ENCODE measurements at places on chromosomes 2 and 18.

DNA sequence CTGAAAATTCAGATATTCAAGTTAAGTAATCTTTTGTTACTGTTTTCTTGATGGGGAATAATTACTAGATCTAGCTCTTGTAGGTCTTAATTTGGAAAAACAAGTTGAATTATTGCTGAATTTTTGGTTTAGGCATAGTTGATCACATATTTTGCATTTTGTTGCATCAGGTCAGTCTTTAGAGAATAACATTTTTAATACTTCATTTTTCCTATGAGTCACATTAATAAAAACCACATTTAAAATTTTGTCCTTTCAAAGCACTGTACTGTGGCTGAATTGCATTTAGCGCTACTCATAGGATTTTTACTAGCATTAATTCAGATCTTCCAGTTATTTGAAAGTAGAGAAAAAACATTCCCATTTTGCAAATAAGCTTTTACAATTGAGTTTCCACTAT, 23.2 kb downstream of the MAP4K4 start:
- no peak for DNase-seq

GRCh38 chr2:29423061-29423666, 307.9 kb downstream of the CLIP4 start:
- peak; percentile 43 for DNase-seq

DNA sequence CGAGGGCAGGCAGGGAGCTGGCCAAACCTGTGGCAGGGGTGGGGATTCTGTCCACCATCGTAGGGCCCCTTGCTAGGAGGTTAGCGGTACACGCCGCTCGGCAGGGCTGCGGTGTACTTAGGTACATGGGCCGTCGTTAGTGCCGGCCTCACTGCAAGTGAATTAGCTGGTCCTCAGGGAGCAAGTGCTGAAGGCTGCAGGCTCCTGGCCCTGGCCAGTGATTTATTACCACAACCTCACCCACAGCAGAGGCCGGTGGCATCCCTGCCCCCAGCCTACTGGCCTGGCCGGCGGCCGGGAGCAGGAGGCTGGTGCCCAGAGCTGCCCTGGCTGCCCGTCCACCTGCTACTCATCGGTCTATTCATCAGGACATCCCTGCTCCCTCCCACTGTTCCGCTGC, 19.6 kb upstream of the PTMA start:
- DNase-seq = no peak

- no peak for DNase-seq
These were observed 63.4 kb downstream of the INPP4A start for GRCh38 chr2:98507891-98508708.

DNA sequence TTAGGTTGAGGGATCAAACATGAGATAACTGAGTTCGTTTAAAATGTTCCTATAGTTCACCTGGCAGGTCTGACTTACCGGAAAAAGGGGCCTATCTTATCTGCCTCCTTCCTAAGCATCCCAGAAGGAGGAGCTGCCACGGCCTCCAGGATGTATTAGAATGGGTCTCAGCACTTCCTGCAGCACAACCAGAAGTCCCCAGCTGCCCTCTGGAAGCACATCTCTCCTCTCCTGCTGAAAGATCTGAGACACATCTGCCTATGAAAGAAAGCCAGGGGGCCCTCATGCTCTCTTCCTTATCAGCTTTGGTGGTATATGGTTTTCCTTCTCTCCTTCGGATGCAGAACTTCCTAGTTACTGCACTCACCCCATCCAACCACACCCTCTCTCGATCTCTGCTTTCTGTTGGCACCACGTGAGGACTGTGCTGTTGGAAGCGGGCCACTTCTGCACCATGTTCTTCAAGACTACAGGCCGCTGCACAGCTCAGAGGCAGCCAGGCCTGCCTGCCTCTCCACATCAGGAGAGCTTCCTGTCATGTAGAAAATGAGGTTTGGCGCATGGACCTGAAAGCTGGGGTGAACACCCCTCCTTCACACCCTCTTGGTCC, 6.5 kb downstream of the IGFBP5 start:
- no peak for DNase-seq

- DNase-seq = no peak
These were observed 107.4 kb downstream of the EPC2 start for GRCh38 chr2:148751907-148752306.

DNA sequence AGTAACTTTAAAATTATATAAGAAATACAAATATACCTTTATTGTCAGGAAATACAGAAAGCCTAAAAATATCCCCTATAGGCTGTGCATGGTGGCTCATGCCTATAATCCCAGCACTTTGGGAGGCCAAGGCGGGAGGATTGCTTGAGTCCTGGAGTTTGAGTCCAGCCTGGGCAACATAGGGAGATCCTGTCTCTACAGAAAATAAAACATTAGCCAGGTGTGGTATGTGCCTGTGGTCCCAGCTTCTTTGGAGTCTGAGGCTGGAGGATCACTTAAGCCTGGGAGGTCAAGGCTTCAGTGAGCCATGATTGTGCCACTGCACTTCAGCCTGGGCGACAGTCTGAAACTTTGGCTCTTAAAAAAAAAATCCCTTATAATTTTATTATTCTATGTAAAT, 29.1 kb downstream of the GLS start:
- no peak for DNase-seq

GRCh38 chr2:172179045-172179701, 76.5 kb upstream of the DLX2 start:
- DNase-seq = no peak

DNA sequence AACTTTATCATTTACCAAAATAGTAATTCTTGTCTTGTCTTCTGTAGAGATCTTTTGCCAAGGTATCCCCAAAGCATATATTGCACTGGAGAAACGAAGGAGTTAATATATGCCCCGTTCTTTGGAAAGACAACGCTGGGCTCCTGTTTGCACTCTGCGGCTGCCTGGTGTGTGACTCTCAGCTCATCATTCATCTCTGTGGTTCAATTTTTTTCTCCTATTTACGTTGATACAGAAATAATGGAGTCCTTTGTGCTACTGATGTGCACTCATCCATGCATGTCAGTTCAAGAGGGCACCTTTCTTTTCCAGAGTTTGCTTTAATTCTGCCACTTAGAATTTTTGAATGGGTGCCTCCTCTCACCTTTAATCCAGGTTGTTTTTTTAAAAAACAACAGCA, 655.5 kb downstream of the DCDC2C start:
- DNase-seq = no peak

DNA sequence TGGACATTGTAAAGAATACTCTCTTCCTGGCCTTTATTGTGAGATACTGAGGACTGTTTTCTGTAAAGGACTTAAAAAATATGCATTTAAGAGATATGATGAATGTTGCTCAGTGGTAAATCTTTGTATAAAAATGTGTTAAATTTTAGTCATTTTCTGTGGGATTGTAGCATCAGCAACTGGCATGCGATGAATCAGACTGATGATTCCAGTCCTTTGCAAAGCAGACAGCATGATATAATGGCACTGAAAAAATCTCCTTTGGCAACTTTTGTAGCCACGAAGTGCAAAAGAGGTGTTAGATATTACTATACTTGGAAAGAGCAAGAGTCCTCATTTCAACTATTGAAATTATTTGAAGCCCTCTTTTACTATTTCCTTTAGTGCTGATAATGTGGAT, 678.7 kb downstream of the PLCL1 start:
- DNase-seq = no peak

GRCh38 chr18:9608298-9608697, 6.1 kb downstream of the PPP4R1 start:
- no peak for DNase-seq

DNA sequence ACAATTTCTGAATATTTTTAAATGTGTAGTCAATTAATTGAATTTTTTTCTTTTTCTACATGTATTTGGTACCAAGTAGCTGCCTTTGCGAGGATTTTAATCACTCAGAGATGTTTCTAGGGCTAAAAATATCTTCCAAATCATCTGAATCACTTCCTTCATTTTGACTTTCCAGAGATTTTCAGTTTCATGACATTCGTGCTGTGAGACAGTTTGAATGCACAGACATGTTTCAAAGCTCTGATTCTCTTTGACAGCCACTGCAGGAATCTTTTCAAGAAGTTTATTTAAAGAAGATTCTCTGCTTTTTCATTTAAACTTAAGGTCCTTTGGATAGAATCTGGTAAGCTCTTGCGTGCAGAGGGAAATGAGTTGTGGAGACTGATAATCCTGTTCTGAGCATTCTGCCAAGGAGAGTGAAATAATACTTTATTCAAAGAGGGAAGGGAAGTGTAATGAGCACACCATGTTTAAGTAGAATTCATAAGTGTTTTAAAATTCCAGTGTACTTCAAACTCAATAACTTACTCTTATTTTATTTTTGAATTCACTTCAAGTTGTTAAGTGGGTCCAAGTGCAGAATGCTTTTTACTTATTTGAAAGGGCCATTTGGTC, 9.7 kb downstream of the CYBRD1 start:
- no peak for DNase-seq

GRCh38 chr18:53018791-53019190, 678.8 kb downstream of the DCC start:
- DNase-seq = peak; percentile 26

DNA sequence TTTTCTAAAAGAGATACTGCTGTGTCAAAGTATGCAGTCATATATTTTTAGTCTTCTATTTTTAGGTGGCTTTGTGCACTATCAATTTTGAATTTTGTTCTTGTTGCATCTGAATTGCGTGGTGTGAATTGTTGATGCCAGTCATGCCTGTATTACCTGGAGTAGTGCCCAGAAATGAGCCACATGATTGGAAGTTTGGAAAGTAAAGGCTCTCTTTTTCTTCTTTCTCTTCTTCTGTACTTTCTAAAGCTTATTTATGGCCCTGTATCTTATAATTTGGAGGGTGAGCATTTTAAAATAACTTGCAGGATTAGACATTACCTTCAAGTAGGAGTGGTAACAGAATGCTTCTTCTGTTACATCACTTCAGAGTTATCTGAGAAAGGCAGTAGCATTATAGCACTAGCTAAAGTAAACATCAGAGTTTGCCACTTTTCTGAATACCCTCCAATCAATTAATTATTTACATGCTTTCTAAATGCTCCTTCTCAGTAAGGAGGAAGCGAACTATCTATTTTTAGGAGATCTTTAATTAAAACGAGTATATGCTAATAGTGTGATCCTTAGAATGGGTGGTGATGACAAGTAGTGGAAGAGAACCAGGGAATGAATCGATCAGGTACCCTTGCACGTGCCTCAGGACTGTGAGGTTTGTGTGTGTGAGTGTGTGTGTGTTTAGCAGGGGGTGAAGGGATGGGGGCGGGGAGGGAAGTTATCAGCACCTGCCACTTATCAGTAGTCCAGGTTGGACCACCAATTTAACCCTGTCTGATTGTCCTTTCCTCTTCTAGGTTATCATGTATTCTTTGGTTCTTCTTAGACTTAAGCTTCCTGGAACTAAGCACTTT, 112.5 kb downstream of the MAP3K20 start:
- no peak for DNase-seq

GRCh38 chr2:71306762-71307161, 24.8 kb upstream of the ZNF638 start:
- DNase-seq = no peak

GRCh38 chr18:54772056-54772455, 56.2 kb upstream of the RAB27B start:
- no peak for DNase-seq

GRCh38 chr2:181411105-181411849, 45.9 kb upstream of the ITGA4 start:
- peak; percentile 23 for DNase-seq

DNA sequence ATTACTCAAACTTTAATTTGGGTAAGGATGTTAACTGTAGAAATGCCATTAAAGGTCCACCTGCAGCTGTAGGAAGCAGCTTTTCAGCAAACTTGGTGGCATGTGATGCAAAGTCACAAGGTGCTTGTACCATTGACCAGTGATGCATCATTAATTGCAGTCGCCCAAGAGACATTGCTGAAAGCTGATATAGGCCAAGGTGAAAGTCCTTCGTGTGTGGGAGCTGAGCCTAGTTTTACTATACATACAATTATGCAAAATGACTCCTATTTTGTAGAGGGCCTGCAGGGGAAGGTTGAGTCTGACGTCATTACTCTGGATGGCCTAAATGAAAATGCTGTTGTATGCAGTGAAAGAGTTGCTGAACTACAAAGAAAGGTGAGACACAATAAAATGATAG, 40.5 kb downstream of the ALMS1 start:
- peak; percentile 40 for DNase-seq

- no peak for DNase-seq
These were observed 65.2 kb downstream of the ZEB2 start for GRCh38 chr2:144454466-144455287.

DNA sequence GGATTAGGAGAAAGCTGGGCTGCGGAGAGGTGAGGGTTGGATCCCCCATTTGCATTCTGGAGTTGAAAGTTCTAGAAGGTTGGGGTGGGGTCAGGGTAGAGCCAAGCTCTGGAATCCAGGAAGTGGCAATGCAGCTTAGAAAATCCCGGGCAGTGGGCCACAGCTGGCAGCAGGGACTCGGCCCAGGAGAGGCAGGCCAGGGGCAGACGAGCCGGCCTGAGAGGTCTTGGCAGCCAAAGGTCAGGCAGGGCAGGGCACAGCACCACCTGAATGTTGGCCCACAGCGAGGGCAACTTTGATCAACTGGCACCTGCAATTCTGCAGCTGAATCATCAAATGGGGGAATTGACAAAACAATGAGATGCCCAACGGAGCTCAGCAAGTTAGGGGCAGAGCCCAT, 139.2 kb downstream of the INHBB start:
- no peak for DNase-seq

DNA sequence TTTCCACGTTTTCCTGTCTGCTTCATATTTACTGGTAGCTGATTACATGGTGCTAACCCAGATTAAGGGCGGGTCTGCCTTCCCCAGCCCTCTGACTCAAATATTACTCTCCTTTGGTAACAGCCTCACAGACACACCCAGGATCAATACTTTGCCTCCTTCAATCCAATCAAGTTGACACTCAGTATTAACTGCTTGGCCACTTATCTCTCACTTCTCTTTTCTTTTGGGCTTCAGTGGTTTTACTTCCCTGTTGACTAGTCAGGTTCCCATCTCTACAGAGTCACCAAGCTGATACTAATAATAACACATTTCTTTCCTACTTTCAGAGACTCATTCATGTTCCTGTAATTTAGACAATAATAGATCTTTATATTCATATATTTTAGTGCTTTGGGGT, 302.2 kb upstream of the MAP2 start:
- DNase-seq = no peak

DNA sequence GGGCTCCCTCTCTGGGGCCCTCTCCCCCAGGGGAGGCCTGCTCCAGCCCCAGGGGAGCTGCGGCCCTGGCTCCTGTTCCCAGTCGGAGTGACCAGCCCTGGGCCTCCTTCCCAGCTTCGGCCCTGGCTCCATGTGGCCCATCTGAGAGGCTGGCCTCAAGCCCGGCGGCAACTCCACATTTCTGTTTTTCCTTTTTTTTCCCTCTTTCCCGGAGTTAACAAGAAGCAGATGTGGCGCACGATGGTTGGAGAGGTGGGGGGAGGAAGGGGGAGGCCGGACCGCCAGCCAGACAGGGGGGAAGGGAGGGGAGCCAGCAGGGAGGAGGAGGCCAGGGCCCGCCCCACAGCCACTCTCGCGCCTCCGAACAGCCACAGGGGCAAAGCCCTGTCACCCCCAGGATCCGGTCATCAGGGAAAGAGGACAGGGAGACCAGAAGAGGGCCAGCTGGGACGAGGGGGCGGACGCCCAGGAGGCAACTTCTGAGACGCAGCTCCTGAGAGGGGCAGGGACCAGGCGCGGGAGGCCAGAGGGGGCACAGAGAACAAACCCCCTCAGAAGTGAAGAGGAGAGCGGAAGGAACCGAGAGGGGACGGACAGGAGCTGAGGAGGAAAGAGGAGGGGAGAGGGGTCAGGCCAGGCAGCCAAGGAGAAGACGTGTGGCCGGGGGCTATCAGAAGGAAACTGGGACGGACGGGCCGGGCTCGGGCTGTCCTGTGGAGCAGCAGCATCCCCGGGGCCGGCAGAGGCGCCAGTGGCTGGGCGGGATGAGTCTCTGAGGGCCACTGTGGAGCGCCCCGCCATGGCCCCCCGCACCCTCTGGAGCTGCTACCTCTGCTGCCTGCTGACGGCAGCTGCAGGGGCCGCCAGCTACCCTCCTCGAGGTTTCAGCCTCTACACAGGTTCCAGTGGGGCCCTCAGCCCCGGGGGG, at the start of gene EMILIN1:
TSS of gene EMILIN1 (plus strand) at position 349 of the 928 bp plus-strand sequence. CDS start at position 800, 451 bp downstream.
- peak; percentile 84 for DNase-seq
